ENCODE measurements at places on chromosomes 6 and 20.

GRCh38 chr6:26296857-26297648, 67.9 kb upstream of the BTN3A2 start:
- DNase-seq, result no peak

DNA sequence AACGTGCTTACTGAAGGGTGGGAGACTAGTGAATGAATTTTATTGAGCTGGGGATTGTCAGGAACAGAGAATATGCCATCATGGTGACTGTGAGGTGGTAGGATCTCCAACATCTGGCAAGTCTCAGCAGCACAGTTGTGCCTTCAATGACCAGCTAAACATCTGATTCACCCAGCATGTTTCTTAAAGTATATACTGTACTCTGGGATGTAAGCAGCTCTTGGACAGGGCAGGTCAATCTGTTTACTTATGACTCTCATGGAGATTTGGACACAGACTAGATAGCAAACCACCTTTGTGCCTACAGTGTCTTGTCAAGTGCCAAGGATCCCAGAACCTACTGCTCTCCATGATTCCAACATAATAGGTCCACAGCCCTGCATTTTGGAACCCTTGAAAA, 801.0 kb upstream of the CITED2 start:
- DNase-seq, result no peak

DNA sequence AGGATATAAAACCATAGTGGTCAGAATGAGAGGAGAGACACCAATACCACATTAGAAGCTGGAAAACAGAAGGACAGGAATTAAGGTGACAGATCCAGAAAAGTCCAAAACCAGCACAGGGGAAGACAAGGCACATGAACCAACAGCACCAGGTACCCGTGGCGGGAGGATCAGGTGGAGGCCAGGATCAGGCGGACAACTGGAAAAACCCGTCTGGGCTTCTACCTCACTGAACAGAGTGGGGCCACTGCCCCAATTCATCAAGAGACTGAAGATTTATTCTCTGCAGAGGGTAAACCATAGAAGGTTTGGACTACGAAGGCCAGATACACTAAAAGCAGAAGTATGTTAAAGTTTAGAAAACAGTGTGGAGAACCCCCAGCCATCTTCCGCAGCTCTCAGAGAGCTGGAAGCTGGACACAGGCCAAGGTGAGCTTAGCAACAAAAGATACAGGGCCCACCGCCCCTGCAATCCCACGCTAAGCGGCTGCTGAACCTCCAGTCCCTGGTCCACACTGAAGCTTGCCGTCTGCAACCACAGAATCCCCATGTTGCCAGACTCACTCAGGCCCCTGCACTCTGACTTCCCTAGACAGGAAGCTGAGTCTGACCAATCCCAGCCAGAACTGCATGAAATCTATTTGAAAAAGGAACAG, 29.9 kb downstream of the ABHD12 start:
- DNase-seq, result no peak

DNA sequence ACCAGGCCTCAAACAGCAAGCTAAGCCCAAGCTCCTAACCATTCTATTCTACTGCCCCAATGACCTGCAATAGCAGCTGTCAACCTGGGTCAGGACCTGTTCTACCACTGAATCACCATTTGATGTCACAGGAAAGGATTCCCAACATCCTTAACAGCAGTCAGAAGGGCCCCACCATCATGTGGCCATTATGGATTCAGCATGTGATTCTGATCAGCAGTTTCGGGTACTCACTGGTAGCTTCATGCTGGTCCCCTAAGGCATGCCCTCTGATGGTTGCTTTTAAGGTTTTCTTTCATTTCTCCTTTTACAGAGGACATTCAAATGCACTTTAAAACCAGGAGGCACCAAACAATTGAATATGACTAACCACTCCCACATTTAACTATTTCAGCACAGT, 37.3 kb upstream of the MAP7 start:
- no peak for DNase-seq

DNA sequence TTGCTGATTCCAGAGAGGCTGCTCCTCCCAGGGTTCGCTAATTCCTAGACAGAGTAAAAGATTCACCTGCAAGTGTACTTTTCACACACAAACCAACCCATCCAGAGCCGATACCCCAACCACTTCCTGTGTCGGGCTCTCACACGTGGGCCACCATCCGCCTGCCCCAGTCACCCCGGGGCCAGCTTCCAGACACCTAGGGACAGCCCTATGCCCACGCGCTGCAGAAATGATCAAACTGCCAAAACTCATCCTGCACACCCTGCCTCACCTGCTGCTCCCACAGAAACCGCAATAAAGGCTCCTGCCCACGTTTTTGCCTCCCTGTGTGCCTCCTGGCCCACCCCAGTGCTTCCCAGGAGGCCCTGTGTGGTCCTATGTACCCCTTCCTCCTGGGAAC, 59.5 kb downstream of the PSMG4 start:
- DNase-seq, result no peak

- DNase-seq, result no peak
Observed at GRCh38 chr6:5217356-5217755, 43.4 kb downstream of the LYRM4 start.

DNA sequence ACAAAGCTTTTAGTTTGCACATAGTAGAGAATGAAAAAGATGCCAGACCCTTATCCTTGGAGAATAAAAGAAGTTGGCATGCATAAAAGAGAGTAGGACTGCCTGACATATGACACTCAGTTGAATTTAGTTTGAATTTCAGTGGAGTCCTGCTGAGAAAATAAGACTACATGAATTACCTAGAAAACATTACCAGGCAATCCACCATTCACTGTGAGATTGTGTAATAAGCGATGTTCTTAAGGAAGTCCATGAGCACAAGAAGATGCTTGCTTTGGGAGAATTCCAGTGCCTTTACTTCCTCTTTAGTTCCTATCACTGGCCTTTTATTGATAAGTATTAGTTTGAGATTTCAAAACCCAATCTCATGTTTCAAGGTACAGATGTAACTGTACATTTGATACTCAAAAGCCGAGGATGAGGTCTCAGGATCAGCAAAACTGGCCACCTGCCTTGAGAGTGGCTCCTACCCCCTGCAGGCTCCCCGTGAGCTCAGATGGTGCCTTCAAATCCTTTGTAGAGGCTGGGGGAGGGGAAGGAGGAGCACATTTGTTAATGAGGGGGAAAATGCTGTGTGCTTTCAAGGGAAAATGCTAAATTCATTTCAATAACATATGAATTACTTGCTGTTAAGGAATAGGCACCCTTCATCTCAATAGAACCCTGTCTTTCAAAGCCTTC, 11.2 kb upstream of the UNC93A start:
- no peak for DNase-seq

DNA sequence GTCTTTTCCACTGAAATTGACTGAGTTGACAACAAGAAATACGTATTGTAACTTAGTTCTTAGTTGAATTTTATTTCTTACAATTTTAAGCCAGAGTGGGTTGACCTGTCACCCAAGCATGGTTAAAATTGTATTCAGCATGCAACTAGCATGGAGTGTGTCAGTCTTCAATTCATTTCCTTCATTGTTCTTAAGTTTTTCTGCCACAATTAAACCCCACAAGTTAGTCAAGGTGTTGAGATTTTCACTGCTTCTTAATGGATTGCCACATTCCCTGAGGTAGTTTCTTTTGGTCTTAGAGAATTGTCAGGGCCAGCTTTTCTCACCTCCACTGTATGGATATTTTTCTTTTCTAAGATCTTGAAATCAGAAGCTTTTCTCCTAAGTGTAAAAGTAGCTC, 2.1 kb downstream of the PTPN1 start:
- DNase-seq, result no peak

DNA sequence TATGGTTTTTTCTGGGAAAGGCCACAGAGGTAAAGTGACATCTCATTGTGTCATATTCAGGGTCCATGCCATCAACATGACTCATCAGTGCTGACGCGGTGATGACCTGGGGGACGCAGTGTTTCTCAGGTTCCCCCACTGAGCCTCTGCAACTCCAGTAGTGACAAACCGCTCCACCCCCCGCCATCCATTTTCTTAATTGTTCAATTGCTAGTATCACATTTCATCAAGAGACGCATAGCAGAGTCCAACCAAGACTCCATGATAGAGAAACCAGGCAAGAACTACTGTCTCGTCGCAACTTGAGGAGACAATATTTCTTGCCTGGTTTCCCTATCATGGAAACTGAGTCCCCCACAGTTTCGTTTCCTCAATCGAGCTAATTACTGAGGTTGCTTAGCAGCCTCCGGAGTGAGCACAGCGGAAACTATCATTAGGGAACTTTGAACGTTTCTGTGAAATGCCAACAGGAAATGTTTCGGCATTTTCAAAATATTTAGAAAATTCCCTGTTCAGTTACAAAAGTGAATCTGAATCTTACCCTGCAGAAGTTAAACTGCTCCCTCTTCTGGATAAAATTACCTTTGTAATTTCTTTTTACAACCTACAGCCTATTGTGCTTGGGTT, 12.2 kb upstream of the SERPINB1 start:
- peak; percentile 79 for DNase-seq

DNA sequence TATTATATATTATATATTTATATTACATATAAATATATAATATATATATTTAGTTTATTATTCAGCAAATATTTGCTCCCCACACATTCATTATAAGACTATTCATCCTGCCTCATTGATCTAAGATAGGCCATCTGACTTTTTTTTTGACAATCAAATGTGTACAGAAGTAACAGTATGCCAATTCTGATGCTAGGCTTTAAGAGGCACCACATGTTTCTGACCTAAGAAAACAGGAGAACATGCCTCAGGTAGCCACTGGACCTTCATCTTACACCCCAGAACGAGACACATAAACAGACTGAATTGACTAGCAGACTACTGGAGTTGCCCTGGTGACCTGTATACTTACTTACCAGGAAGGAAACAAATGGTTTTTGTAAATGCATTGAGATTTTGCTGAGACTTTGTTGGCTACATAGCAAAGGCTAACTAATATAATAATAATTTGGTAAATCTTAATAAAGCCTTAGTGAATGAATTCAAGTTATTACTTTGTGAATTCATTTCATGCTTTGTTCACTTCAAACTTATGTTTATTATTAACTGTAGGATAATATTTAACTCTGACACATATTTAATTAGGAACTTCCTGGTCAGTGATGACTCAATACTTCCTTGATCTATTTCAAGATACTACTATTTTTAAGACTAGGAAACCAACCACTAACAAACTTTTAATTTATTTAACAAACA, 13.4 kb upstream of the MYO6 start:
- DNase-seq, result peak; percentile 33

DNA sequence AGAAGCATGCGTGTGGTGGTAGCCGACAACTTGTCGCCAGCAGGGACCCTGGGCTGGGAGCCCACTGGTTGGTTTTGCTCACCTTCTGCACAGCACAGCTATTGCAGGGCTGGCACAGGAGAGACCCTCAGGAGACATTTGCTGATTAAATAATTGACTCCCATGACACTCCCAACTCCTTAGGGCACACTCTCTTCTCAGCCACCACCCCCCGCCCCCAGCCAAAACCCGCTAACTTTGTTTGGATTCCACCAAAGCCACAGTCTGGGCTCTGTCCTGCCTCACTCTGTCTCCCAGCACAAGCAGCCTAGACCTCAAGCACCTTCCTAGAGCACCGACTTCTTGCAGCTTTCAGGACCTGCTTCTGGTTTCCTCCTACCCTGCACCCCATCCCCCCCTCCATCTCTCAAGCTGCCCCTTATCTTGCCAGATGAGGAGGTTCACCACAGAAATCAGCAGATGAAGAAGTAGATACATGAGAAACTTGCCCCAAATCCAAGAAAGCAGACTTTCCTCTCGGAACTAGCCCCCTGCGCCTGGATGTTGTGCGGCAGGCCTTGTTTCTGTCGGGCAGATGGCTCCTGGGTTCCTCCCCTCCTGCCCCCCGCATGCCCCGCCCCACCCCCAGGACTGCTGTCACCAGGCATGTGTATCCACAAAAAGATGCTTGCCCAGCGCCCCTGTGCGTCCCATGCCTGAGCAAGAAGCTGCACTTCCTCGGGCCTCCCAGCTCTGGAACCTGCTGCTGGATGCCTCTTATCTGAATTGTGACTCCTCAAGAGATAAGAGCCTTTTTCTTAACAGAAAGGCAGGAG, 35.0 kb upstream of the CD93 start:
- no peak for DNase-seq

DNA sequence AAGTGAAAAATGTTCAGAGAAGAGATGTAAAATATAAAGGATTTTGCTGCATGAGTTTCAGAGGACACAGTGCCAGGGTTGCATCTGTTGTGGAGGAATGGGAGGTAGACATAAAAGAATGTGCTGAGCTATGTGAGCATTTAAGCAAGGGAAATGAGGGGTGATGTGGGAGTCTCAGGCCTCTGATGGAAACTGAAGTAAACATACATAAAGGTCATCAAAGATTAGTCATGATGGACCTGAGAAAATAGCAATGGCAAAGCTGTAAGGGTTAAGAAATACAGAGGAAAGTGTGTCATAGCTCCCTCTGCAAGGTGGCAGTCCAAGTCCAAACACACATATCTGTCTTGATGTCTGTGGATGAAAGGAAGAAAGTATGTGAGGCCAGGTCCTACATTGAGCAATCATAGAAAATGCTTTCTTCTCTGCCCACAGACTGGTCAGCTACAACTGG, 306.6 kb upstream of the ECI2 start:
- DNase-seq, result no peak

- no peak for DNase-seq
Observed at GRCh38 chr20:14644306-14645097, 307.1 kb upstream of the FLRT3 start.

GRCh38 chr6:139156551-139156950, 21.7 kb downstream of the HECA start:
- DNase-seq, result no peak

DNA sequence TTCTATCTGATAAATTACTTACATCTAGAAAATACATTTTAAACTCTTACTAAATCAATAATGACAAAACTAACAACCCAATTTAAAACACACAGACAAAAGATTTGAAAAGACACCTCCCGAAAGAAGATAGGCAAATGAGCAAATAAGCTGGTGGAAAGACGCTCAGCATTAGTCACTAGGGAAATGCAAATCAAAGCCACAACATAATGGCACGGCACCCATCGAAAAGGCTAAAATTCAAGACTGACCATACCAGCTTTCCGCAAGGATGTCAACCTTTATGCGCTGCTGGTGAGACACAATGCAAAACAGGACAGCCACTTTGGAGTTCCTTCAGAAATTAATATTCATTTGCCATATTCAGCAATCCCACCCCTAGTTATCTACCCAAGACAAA, 25.9 kb downstream of the TAF4 start:
- DNase-seq, result peak; percentile 12

DNA sequence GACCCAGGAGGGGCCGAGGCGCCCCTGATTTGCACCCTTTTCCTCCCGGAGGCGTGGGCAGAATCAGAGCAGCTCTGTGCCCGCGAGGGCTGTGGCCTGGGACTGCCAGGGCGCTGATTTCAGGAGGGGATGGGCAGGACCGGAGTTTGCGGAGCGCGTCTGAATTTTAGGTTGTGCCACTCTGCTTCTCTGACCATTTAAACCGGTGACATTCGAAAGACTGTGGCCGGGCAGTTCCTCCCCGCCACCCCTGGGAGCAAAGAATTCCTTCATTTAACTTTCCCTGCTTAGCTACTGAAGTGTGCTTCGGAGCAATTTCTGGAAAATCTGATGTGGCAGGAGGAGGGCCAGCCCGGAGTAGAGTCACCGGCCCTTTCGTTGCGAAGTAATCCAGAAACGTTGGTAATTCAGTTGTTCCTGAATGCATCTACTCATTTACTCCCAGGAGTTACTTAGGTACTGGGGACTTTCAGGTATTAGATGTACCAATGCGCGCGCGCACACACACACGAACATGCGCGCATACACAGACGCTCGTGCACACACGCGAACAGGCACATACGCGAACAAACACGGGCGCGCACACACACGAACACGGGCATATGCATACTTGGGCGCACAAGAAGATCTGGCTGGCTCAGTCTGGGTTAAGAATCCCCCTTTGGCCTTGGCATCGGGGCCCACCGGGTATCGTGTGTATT, 568 bp downstream of the CCDC170 start:
- no peak for DNase-seq

GRCh38 chr6:35139924-35140638, 1.1 kb downstream of the TCP11 start:
- DNase-seq, result peak; percentile 32

Measured in GM12878 (cell line).